ENCODE measurements at places on chromosomes 5 and 9. TPM values are rescaled to one million over a fixed set of nuclear protein-coding genes. Genes with fewer than 3 reads are reported as not detected.

DNA sequence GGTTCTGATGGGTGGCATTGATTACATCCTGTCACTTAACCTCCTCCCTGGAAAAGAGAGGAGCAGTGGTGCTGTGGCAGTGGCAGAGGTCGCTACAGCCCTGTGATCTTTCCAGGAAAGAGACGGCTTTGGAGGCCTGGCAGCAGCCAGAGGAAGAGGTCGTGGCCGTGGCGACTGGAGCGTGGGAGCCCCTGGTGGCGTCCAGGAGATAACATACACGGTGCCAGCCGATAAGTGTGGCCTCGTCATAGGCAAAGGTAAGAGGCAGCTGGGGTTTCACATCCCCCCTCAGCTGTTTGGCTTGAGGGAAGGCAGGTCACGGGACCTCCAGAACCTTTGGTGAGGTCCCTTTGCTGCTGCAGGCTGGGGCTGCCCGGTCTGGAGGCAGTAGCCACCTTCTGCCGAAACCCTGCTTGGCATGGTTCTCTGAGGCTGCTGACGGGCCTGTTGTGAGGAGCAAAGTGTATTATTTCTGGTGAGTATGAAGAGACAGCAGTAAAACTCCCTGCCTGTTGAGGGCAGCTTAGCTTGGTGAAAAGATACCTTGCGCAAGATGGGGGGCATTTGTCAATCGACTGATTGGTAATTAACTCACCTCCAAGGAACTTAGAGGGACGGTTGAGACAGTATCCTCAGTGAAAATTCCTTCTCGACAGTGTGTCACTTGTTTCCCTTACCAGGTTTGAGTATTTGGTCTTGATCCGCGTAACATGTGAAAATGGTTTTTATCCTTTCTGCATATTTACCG, 38.0 kb upstream of the PRDM12 start:
- no peak overlapping the region for H3K4me3 ChIP-seq
- no peak for DNase-seq

GRCh38 chr9:119221276-119221675, 148.0 kb downstream of the BRINP1 start:
- no peak for DNase-seq
- H3K27ac ChIP-seq = no peak overlapping the region
- no peaks in the 10 kb centered on the region for H3K27me3 ChIP-seq
- no peaks in the 10 kb centered on the region for H3K36me3 ChIP-seq
- no peaks in the 10 kb centered on the region for H3K4me1 ChIP-seq

GRCh38 chr5:143812085-143812705, at the start of gene HMHB1:
HMHB1 (plus strand) TSS chr5:143812161.
- no peaks in the 10 kb centered on the region for H3K4me1 ChIP-seq
- DNase-seq = no peak
- peak within 1 kb of the TSS; percentile 8 for H3K4me3 ChIP-seq
- H3K36me3 ChIP-seq = no peaks in the 10 kb centered on the region
- no peak within 1 kb of the TSS for H3K27ac ChIP-seq

GRCh38 chr5:15008921-15009320, 137.3 kb upstream of the ANKH start:
- H3K27ac ChIP-seq = no peak overlapping the region
- H3K4me1 ChIP-seq = no peaks in the 10 kb centered on the region
- H3K36me3 ChIP-seq = no peaks in the 10 kb centered on the region
- no peak for DNase-seq

DNA sequence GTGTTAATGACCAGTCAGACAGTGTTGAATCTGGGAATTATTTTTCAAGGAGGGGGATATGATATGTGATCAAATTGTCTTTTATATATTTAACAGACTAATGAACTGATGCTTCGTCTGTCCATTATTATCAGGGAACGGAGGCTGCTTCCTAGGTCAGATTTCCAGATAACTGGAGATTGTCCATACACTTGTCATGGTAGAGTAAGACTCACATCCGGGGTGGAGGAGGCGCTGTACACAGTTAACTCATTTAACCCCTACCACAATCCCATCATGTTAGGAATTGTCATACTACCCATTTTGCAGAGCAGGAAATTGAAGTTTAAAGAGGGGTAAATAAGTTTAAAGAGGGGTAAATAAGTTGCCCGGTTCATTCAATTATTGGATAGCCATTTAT, 55.9 kb downstream of the ARHGAP26 start:
- no peaks in the 10 kb centered on the region for H3K36me3 ChIP-seq
- no peak overlapping the region for H3K27ac ChIP-seq
- no peak for DNase-seq

DNA sequence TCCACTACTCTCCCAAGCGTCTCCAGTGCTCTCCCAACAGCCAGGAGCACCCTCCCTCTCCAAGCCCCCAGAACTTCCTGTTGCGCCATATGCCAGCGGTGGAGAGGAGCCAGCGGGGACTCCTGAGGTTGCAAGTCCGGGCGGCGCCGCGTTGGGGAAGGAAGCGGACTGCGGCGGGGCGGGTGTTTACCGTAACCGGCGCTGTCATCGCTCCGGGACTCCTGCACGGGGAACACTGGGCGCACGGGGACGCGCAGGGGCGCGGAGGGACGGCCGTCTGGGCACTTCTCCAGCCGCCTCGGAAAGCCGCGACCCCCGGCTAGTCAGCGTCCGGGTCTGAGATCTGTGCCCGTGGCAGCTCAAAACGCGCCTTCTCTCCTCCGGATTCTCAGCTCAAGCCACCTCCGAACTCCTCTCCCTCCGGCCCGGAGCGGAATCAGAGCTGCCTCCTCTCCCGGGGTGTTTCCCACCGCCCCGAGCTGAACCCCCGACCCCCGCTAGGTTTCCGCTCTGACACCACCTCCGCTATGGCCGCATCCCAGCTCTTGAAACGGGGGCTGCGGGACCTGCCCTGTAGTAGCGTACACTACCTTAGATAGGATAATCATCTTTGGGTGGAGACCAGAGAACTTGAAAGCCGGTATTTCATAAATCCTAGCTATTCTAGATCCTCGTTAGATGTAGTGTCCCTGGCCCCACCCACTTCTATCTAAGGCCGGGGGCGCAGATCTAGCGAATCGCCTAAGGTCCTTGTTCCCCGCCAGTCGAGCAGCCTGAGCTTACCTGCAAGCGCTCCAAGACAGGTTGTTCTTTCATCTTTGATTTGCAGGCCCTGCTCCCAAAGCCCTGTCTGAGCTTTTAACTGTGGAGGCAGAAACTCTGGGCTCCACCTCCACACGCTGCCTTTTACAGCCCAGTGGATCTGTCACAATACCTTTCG, at the start of gene TRPM6:
Gene TRPM6 (minus strand): TSS at position 881 of the 940 bp plus-strand sequence. CDS start 65 bp downstream, at position 816.
- H3K36me3 ChIP-seq = no peaks in the 10 kb centered on the region
- peaks cover 19% of the 10 kb centered on the region for H3K4me1 ChIP-seq
- H3K4me3 ChIP-seq = peak within 1 kb of the TSS; percentile 46

DNA sequence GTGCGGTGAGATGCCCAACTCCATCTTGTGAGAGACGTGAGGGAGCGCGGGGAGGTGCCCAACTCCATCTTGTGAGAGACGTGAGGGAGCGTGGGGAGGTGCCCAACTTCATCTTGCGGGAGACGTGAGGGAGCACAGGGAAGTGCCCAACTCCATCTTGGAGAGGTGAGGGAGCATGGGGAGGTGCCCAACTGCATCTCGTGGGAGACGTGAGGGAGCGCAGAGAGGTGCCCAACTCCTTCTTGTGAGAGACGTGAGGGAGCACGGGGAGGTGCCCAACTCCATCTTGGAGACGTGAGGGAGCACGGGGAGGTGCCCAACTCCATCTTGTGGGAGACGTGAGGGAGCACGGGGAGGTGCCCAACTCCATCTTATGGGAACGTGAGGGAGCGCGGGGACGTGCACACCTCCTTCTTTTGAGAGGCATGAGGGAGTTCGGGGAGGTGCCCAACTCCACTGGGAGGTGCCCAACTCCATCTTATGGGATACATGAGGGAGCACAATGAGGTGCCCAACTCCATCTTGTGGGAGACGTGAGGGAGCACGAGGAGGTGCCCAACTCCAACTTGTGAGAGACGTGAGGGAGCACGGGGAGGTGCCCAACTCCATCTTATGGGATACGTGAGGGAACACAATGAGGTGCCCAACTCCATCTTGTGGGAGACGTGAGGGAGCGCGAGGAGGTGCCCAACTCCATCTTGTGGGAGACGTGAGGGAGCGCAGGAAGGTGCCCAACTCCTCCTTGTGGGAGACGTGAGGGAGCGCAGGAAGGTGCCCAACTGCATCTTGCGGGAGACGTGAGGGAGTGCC, 235.4 kb downstream of the CACNA1B start:
- no peaks in the 10 kb centered on the region for H3K27me3 ChIP-seq
- H3K4me3 ChIP-seq = no peak overlapping the region

- H3K4me1 ChIP-seq = no peaks in the 10 kb centered on the region
- no peaks in the 10 kb centered on the region for H3K27me3 ChIP-seq
- DNase-seq = no peak
Observed at GRCh38 chr9:95157481-95158151, 159.9 kb downstream of the FANCC start.

DNA sequence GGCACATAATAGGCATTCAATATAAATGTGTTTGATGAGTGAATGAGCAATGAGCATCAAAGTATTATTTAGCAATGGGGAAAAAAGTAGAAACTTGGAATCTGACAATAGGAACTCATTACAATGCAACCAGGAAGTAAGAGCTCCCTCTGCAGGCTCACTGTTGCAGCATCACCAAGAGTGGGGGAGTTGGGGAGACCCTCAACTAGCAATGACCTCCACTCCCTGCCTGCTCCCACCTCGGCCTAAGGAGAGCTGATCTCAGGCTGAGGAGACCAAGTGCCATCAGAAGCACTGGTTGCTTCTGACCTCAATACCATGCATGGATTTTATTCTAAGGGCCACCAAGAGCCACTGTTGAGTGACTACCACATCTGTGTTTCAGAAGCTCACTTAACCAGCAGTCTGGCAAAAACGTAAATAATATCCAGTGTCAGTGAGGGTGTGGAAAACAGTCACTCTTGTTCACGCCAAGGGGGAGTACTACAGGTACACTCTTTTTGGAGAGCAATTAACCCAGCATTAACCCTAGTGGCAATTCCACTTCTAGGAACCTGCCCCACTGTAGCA, 8.0 kb downstream of the VDAC1 start:
- peaks cover 96% of the 10 kb centered on the region for H3K4me1 ChIP-seq
- H3K36me3 ChIP-seq = peaks cover 4% of the 10 kb centered on the region
- no peak overlapping the region for H3K27ac ChIP-seq
- H3K4me3 ChIP-seq = no peak overlapping the region
- peak; percentile 43 for DNase-seq

DNA sequence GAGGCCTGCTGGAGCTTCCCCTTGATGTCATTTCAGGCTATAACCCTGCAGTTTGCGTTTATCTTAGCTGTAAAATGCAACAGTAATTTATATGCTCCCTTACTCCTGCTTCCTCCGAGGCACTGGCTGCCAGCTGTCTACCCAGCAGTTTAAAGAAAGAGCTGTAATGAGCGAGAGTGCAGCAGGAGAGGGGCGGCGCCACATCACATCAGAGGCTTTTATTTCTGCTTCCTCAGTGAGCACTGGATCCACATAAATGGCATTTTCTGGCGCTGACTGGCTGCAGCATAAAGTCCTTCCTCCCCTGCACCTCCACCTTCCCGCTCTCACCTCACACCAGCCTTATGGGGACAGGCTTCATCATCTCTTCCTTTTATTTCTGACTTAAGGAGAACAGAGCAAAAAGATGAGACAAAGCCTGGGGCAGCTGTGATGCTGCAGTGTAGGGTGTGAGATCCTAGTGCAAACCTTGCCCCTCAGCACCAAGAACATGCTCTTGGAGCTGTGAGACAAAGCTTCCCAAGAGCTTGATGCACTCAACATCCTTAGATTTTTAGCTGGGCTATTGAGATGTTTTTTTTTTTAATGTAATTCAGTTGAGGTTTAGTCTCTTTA, 829.6 kb upstream of the ZNF608 start:
- no peak overlapping the region for H3K27ac ChIP-seq
- no peaks in the 10 kb centered on the region for H3K4me1 ChIP-seq
- no peak overlapping the region for H3K4me3 ChIP-seq
- DNase-seq = no peak
- H3K27me3 ChIP-seq = no peaks in the 10 kb centered on the region

DNA sequence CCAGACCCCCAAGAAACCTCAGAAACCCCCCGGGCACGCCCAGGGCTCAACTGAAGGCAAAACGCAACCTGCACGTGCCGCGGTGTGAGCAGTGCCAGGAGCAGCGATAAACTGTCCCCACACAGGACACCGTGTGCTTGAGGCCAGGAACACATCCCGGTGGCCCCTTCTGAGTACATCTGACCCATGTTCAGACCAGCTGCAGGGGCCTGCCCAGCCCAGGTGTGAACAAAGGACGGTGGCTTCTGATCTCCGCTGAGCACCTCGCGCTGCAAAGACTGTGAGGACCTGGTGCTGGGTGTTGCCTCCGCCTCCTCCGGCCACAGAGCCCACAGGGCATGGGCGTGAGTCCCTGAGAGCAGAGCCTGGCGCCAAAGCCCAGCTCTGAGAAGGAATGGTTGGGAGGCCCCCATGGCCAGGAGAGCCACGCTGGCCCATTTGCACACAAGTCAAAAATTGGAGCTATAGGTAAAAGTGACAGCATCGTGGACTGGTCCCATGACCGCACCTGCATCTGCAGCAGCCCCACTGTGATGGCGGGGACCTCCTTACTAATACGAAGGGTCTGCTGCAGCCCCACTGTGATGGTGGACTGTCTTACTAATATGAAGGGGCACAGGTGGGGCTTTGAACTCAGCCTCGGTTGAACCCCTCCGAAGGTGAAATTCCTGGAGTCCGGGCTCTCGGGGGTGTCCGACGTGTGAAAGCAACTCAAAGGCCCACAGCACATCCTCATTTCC, 31.5 kb downstream of the NDUFS6 start:
- no peaks in the 10 kb centered on the region for H3K4me1 ChIP-seq
- H3K27me3 ChIP-seq = no peaks in the 10 kb centered on the region
- DNase-seq = peak; percentile 55
- H3K4me3 ChIP-seq = no peak overlapping the region
- no peak overlapping the region for H3K27ac ChIP-seq

The SAXO1 gene
- 0.07 TPM for total RNA-seq

The IL9 gene
- not detected for total RNA-seq

The PCDHB6 gene
- 0.63 TPM for total RNA-seq

The MACIR gene
- total RNA-seq = 3.3 TPM

The FOXD1 gene
- 0.39 TPM for total RNA-seq

The AQP7 gene
- 2.0 TPM for total RNA-seq

The RAPGEF1 gene
- 88.1 TPM for total RNA-seq

The COL27A1 gene
- 2.3 TPM for total RNA-seq
